WTC11 (cell line): ENCODE measurements at places on chromosomes 11 and 22. TPM values are rescaled to one million over a fixed set of nuclear protein-coding genes. Genes with fewer than 3 reads are reported as not detected.

SLC5A4 gene
- 0.09 to 0.37 TPM (median 0.22 TPM) in 3 replicates for total RNA-seq

FDXACB1 gene
- total RNA-seq: 1.9 to 2.5 TPM (median 2.2 TPM) in 3 replicates

MTCH2 gene
- 141 to 160 TPM (median 141 TPM) in 3 replicates for total RNA-seq

RIBC2 gene
- 1.7 to 2.4 TPM (median 2.4 TPM) in 3 replicates for total RNA-seq

PTH gene
- not detected in 3 replicates for total RNA-seq
